D341Med (cell line): ENCODE measurements at places on chromosomes 1 and 21.

DNA sequence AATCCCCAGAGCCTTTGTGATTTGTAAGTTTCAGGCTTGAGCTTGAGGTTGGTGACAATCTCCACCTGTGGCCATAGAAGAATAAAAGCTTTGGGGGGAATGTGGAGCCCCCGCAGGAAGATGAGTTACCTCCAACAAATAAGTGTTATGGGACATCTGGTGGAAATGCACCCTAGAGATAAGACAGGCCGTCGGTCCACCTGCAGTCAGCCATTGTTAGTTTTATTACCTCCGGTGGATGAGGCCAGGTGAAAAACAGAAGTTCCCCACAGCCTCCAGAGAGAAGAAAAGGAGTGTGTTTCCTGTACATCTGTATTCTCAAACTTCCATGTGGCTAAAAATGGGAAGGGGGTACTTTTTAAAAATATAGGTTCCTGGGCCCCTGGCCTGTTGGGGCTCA, 137.4 kb downstream of the KAZN start:
- DNase-seq, result no peak

- no peak for DNase-seq
Observed at GRCh38 chr1:210769473-210769872, 364.5 kb downstream of the KCNH1 start.

DNA sequence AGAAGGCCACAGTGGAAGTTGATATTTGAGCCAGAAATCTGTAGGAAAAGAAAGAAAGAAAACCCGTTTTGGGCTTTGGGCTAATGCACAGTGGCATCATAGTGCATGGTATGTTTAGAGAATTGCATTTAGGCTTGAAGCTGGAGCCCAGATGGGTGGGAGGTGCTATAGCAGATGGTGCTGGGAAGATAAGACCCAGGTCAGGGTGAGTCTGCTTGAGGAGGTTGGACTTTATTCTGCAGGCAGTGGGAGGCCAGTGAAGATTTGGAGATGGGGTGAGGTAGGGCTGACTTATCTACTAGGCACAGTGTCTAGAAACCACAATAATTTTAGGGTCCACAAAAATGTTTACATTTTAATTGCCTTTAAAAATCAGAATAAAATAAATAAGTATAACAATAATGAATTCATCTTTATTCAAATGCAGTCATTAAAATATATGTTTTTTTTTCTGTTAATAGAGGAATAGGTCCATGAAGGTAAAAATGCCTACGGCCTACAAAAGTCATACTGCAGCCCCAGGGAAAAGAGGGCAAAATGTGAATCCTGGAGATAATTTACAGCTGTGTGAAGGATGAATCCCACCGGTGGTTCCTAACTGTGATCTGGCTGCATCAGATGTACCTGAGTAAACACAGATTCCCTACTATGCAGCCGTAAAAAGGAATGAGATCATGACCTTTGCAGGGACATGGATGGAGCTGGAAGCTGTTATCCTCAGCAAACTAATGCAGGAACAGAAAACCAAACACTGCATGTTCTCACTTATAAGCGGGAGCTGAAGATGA, 8.7 kb downstream of the DNAJC6 start:
- peak; percentile 69 for DNase-seq

DNA sequence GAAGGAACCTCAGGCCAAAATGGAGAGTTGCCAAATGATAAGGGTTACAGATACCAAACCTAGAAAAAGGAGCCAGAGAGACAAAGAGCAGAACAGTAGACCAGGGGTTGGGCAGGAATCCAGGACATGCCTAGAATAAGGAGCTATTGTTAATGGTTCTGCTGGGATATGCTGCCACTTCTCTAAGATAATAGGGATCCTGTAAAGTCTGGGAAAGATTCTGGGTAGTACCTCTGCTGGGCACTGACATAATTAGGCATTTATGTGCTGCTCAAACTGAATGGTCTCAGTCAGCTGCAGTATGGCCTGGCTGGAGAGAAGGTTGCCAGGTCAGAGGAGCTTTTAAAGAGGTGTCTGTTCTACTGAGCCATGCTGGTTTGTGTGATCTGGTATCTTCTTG, 19.9 kb upstream of the NRIP1 start:
- no peak for DNase-seq

DNA sequence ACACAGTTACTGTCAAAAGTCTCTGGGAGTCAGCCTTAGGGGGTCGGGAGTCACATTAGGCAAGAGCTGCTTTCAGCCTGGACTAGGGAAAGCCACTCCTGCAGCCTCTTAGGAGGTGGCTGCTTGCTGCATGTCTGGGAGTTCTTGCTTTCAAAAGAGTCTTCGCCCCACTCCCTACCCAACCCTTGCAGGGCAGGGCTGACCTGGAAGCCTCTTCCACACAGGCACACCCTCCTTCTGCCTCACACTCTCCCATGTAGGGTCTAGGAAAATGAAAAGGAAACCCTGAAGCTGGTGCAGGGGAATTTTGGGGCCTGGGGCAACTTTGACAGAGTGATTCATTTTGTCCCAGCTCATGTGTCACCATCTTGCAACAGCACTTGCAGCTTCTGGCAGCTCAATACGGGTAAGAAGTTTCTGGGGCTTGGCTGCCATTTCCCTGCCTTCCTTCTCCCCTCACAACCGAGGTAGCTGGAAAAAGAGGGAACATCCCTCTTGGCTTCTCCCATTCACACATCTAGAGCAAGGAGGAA, 37.3 kb downstream of the KCND3 start:
- no peak for DNase-seq

GRCh38 chr1:65289449-65289848, 19.9 kb upstream of the DNAJC6 start:
- no peak for DNase-seq

GRCh38 chr1:18350747-18351146, 130.0 kb upstream of the KLHDC7A start:
- no peak for DNase-seq

- no peak for DNase-seq
Observed at GRCh38 chr1:25163986-25164385, 68.3 kb downstream of the SYF2 start.

DNA sequence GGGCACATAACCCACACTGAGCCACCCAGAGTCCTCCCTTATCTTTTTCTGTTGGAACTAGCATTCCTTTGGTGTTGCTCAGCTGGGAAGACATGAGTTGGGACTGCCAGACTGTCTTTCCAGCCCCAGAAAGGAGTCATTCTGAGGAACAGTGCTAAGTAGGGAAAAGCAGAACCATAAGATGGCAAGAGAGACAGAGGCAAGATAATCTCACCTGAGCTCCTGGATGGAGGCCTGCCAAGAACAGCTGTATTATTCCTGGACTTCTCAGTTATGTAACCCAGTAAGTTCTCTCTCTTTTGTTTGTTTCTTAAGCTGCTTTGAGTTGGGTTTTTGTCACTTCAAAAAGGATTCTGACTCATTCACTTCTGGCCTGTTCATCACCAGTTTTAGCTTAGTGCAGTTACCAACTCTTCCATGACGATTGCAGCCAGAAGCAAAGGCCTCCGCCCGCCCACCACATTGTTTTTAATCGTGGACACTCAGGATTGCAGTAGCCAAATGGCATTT, 134.4 kb downstream of the OMA1 start:
- no peak for DNase-seq

DNA sequence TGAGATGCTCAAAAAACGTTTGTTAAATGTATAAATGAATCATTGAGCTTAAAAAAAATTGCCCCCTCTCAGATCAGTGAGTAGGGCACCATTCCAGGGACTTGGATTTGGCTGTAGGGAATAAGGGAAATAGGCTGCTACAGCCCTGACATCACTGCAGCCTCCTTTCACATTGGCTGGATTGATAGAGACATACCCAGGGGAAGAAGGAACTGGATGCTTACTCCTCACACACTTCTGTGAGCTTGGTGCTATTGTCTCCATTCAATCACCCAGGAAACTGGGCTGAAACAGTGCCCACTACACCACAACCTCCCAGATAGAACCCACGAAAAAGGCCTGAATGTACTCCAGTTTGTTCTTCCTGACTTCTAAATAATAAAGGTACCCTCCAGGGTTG, 87.2 kb downstream of the TGFBR3 start:
- no peak for DNase-seq

- DNase-seq, result no peak
Observed at GRCh38 chr1:46248122-46248920, 758 bp downstream of the RAD54L start.

DNA sequence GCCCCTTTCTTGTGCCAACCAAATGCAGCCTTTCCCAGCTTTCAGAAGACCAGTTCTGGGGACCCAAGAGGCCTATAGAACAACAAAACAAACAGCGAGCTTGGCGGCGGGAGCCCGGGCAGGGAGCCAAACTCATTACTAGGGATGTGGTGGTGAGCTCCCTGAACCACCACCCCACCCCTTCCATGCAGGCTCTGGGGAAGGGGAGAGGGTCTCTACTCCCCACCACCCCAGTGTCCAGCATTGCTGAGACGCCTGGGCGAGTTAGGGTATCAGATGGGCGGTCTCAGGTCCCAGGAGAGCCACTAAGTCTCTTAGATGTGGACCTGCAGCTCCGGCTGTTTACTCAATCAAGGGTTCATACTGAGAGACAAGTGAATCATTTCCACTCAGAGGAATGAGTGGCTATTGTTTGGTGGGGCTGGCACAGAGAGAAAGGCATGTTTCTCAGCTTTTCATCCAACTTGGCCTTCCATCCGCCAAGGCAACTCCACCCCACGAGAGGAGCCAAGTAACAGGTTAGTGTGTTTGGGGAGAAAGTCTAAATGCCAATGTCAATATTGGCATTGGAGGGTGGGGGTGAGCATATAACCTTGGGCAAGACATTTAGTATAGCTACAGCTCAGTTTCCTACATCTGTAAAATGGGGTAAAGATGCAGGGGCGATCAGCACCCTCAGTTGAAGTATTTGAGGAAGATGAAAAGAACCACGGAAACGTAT, 40.9 kb downstream of the PLXNA2 start:
- DNase-seq, result no peak

- peak; percentile 92 for DNase-seq
Observed at GRCh38 chr21:45541221-45542039, 810 bp downstream of the SLC19A1 start.

- peak; percentile 88 for DNase-seq
Observed at GRCh38 chr1:155070721-155071569, 7.4 kb downstream of the EFNA4 start.

GRCh38 chr1:195867638-195868037, 740.6 kb downstream of the KCNT2 start:
- no peak for DNase-seq

DNA sequence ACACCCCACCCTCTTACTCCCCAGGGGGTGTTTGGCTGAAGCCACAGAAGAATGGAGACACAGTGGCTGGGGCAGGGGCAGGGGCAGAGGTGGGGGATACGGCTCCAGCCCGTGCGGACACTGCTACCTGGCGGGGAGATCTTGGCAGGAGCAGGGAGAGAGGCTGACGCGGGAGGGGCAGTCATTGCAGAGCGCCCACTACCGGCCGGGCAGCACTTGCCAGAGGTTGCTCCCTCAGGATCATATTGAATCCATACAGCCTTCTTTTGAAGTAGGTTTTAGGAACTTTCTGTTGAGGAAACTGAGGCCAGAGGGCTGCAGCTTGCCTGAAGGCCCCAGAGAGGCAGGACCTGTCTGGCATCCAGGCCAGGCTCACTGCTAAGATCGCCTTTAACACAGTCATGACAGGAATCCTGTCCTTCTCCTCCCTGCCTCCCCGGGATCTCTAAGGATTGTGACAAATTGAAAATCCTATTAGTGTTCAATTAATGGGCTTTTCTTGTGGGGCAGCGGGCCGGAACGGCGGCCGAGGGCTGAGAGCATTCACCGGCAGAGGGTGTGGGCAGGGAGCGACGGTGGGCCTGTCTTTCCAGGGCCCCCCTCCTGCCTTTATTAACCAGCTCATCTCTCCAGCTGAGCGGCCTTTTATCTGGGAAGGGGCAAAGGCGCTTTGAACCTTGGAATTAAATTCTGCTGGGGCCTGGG, 65.5 kb upstream of the WNT4 start:
- no peak for DNase-seq

- no peak for DNase-seq
Observed at GRCh38 chr1:192491804-192492554, 83.6 kb upstream of the RGS1 start.

- DNase-seq, result no peak
Observed at GRCh38 chr1:186183970-186184628, 191.0 kb downstream of the TPR start.

DNA sequence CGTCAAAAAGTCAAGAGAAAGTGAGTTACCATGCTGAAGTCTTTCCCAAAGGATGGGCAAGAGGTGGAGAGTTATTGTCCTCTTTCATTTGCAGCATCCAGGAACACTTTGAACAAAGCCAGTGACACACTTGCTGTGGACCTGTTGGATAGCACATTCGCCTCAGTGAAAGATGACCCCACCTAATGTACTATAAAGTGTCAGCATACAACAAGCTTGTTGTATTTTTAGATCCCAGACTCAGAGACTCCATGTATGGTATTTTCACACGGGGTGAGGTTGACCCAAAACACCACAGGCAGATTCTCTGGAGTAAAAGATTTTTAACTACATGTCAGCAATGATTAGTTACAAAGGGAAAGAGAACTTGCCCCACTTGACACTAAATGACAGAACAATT, 273.8 kb downstream of the PTBP2 start:
- DNase-seq, result no peak

- DNase-seq, result no peak
Observed at GRCh38 chr1:99886841-99887240, 36.7 kb downstream of the AGL start.

DNA sequence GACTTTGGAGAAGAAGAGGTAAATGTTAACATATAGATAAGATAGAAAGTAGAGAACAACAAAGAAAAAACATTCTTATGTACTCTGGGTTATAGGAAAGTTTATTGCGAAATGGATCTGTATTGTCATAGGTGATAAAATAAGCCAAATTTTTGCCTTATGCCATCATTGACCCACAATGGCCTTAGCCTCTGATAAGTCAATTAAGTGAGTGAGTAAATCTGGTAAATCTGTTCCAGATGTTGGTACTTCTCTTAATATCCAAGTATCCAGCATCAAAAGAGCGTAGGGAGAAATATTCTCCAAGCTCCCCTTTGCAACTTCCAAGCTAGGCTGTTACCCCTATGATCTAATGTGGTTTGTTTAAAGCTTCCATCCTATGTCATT, 38.3 kb upstream of the CLCA4 start:
- DNase-seq, result no peak

DNA sequence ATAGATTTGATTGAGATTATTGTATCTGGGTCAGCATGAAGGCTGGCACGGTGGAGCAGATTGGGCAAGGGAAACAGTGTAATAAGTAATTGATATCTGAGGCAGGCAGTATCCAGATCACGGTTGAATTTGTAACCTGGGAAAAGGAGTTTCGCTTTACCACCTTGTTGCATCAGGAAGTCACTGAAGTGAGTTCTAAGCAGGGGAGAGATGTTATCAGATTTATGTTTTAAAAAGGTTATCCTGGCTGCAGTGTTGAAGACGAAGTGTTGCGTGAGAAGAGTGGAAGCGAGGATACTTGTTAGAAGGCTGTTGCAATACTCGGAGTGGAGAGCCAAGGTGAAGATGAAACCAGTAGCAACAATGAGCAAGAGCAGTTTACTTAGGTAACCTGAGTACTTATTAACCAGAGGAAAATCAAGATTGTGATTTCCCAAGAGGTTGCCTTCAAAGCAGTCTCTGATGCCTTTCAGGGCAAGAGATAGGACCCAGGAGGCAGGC, 77.8 kb downstream of the LHX9 start:
- DNase-seq, result no peak
